Dermis blood vessel endothelial cell (primary cell): ENCODE measurements at places on chromosomes 3 and 15. TPM values are rescaled to one million over a fixed set of nuclear protein-coding genes. Genes with fewer than 3 reads are reported as not detected.

- no peak for DNase-seq
These were observed 70.9 kb downstream of the SCN5A start for GRCh38 chr3:38578551-38578950.

DNA sequence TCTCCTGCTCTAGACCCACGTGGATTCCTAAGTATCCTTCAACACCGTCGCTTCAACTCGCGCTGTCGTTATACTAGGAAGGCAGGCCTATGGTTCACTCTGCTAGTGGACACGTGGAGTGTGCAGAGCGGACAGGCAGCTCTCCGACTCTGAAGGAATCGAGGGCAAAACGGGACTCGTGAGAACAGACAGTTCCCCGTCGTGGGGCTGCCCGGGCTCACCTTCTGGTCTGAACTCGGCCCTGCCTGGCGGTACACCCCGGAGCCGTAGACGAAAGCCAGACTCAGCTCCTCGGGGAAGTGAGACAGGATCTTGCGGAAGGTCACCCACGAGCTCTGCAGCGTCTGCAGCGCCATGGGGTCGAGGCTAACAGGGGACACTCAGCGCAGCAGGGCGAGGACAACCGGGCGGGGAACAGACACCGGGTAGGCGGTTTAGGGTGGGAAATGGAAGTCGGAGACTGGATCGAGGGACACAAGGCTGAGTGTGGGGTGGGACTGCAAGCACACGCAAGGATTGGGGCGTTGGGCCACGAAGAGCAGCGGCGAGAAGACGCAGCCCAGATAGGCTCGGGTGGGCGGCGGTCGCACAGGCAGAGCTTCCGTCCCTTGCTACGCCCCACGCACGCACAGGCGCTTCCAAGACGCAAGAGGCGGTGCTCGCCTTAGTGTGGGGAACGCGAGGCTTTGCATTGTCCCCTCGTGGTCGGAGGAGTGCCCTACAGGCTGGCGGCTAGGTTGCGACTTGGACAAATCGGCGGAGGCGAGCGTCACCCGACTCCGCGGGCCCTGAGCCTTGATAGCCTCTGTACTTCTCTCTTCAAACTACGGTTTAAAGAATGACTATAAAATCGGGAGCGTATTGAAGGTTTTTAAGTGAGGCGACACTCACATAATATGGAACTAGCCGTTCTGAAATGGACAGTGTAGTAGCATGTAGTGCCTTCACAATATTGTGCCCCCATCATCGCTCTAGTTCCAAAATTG is at the start of gene TAMM41:
Gene TAMM41, minus strand, starts transcription at position 605 of the 986 bp plus-strand sequence. Its CDS starts 249 bp downstream, at position 356.
- peak; percentile 94 for DNase-seq

- DNase-seq = no peak
These were observed 215.3 kb upstream of the THRB start for GRCh38 chr3:24709956-24710355.

- peak; percentile 69 for DNase-seq
These were observed 203.8 kb upstream of the CD96 start for GRCh38 chr3:111338059-111338698.

DNA sequence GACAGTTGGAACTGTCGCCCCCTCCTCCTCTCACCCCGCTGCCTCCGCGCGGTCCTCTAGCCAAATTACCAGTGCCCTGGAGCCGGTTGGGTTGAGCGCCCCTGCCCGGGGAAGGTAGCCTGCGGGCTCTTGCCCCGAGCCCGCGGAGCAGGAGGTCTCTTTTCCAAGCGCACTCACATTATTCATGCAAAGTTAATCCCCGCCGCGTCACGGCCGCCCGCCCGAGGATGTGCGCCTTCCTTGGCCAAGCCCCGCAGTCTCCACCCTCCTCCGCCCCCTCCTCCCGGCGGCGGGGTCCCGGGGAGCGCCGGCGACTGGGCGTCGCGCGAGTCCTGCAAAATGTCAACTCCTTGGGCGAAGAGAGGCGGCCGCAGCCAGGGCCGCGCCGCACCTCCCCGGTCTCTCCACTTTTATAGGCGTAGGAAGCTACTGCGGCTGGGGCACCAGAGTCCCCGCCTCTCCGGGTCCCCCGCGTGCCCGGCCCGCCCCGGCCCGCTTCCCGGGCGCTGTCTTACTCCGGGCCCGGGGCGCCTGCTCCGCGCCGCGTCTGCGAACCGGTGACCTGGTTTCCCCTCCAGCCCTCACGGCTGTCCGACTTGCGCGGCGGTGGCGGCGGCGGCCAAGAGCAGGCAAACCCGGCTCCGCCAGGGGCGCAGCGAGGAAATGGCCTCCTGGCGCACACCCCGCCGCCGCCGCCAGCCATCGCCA is at the start of gene THRB:
Gene THRB, minus strand, starts transcription at position 233 of the 708 bp plus-strand sequence.
- peak; percentile 52 for DNase-seq

GRCh38 chr3:165805946-165806561 is 31.2 kb downstream of the BCHE start:
- DNase-seq = no peak

DNA sequence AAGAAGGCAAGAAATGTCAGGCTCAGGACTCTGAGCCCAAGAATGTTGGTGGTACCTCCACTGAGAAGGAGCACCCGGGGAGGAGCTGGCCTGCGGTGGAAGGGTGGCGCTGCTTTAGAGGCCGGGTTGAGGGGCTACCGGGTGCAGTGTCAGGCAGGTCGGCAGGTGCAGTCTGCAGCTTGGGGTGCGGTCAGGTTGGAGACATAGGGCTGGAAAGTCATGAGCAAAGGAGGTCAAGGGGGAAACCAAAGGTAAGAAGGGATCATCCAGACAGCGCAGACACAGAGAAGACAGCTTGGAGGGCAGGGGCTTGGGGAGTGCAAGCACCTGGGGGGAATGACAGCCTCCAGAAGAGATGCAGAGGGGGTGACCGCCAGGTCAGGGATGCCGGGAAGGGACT is 274.4 kb upstream of the LYSMD4 start:
- no peak for DNase-seq

DNA sequence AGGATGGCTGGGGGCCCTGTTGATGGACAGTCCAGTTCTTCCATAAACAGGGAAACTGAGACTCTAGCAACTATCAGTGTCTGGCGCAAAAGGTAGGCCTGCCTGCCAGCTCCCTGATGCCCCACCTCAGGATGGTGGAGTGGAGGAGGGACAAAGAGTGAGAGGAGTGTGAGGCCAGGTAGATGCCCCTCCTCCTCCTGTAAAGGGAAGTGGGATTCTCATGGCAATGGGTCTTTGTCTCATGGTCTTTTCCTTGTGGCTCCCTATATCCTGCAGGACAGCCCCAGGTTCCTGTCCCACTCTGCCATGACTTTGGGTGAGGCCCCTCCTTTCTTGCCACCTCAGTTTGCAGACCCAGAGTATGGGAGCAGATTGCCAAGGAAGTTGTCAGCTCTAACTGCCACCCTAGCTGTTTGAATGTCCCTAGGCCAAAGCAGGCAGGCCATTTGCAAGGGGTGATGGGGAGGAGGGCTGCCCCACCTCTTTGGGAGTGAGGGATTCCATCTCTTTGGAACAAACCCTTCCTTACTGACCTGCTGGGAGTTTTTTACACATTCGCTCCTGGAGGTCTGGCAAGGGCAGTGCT is 2.8 kb upstream of the DNAH1 start:
- no peak for DNase-seq

DNA sequence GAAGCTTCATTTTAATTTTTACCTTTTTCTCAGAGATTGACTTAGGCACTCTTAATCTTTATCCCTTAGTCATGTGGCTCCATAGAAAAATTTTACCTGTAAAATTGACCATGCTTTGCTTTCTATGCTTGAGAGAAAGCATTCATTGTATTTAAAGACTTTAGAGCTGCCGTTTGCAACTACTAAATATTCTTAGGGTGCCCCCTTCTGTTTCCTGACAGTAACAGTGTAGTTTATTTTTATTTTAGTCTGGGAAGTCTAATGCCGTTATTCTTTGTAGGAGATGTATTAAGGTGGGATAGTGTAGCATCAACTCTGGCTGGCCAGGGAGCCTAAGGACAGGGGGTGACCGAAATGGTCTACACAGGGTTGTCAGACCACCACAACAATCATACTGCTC is 84.5 kb upstream of the SYNPR start:
- peak; percentile 1 for DNase-seq

GRCh38 chr3:157502916-157503595 is at the start of gene VEPH1:
Gene VEPH1, minus strand, starts transcription at chr3:157503416. Its CDS starts 8,067 bp downstream, at chr3:157495349.
- DNase-seq = no peak

DNA sequence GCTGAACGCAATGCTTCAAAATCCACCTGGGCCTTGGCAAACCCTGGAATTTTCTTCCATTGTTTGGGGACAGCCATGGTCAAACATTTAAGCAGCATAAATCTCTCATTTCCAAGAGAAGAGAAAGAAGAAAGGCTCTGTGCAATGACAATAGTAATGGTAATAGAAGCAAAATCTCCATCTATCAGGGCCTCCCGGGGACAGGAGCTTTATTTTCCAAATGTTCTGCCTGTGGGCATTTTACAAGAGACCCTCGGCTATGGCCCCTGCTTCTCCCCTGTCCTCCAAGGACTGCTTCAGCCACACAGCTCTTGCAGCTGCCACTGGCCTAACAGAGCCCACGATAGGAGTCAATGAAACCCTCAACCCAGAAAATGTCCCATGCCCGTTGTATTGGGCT is 12.7 kb upstream of the FAM240A start:
- DNase-seq = no peak

GRCh38 chr15:90232941-90233386 is 777 bp downstream of the CIB1 start:
- DNase-seq = no peak

- DNase-seq = peak; percentile 66
These were observed 57.5 kb upstream of the GCNT3 start for GRCh38 chr15:59553879-59554735.

DNA sequence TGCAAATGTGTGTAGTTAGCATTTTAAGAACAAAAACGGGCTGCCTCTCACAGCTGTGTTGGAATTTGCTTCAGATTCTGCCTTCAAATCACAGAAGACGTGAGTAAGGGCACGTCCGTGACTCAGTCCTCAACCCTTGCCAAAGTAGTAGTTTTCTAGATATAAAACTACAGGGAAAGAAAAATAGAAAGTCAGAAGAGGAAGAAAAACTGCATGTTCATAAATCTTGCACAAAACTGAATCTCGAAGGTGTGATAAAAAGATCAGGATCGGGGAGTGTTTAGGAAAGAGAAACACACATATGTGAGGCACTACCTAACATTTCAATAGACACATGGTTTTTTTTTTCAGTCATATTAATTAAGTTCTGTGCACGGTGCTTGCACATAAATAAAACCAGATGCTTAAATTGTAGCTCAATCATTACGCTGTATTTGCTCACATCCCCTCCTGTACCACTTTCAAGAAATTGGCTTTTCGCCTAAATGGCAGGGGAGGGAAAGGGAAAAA is 71.7 kb downstream of the P3H2 start:
- peak; percentile 56 for DNase-seq

The CAMK1 gene
- 34.7 and 40.3 TPM in 2 replicates for total RNA-seq

The ARHGEF3 gene
- total RNA-seq = 12.1 and 20.8 TPM in 2 replicates

The AGBL1 gene
- total RNA-seq = not detected in 2 replicates

The CCR9 gene
- not detected in 2 replicates for total RNA-seq

The AHSG gene
- total RNA-seq = 0.05 TPM in 1 of 2 replicates, not detected in the other
